ENCODE measurements at places on chromosomes 12 and 14. TPM values are rescaled to one million over a fixed set of nuclear protein-coding genes. Genes with fewer than 3 reads are reported as not detected.

DNA sequence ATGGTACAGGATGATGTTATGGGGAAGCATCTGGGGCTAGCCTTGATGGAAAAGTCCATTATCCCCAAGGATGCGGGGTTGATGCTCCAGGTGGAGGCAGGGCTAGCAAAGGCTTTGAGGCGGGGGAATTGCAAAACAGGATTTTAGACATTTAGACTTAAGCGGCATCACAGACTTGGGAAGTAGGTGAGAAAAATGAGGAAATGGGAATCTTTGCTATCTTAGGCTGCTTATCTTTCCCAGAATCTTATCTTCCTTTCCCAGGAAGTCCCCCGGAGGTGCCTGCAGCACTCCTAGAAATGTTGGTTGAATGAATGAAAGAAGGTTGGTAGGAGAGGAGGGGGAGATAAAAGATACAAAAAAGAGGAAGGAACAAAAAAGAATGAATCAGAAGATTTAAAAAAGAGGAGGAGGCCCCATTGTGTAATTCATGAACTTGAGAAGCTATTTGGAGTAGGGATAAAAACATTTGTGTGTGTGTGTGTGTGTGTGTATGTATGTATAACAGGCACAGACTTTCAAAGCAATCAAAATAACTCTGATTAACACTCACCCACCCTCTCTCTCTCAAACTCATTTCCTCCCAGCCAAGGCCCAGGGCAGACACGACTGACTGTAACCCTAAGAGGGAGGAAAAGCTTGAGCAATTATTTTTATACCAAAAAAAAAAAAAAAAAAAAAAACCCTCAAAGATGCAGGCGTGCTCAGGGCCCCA lies 62.5 kb upstream of the TBX3 start:
- DNase-seq = no peak

CLEC2A gene
- total RNA-seq = not detected

DNA sequence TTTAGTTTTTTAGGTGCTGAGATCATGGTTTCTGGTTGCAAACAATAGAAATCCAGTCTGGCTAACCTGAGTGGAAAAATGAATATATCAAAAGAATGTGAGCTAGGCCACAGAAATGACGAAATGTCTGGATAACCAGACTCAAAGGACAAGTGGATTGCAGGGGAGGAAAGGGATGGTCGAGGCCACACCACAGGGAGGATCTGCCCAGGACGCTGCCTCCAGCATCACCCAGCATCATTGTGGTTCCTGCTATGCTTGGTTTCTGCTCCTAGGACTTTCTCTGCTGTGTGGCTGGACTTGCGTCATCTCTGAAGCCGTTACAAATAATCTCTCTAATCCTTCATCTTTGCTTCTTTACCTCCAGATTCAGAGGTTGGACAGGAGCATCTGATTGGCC lies 80.4 kb downstream of the TTC8 start:
- DNase-seq = no peak

GRCh38 chr12:48765753-48766162 lies 23.1 kb downstream of the ADCY6 start:
- DNase-seq = no peak

DNA sequence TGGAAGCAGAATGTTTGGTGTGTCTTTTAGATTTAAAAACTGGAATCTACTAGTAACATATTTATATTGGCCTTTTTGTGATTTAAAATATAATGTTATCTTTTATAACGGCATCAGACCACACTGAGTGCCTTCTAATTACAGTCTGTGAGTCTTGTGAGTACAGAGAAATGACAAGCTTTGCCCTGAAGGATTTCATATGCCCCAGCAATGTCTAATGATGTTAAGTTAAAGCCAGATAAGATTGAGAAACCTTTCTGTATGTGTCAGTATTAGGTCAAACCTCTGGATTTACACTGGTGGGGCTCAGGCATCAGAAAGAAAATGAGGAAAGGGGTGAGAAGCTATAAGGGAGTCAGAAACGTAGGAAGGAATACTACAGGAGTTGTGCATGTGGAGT lies 25.2 kb downstream of the PLEKHA5 start:
- no peak for DNase-seq

NEUROD4 gene
- total RNA-seq = not detected

- DNase-seq = no peak
These were observed 686.7 kb upstream of the TBX3 start for GRCh38 chr12:115370650-115371049.
